PC-9 (cell line): ENCODE measurements at places on chromosomes 7 and 10. TPM values are rescaled to one million over a fixed set of nuclear protein-coding genes. Genes with fewer than 3 reads are reported as not detected.

DNA sequence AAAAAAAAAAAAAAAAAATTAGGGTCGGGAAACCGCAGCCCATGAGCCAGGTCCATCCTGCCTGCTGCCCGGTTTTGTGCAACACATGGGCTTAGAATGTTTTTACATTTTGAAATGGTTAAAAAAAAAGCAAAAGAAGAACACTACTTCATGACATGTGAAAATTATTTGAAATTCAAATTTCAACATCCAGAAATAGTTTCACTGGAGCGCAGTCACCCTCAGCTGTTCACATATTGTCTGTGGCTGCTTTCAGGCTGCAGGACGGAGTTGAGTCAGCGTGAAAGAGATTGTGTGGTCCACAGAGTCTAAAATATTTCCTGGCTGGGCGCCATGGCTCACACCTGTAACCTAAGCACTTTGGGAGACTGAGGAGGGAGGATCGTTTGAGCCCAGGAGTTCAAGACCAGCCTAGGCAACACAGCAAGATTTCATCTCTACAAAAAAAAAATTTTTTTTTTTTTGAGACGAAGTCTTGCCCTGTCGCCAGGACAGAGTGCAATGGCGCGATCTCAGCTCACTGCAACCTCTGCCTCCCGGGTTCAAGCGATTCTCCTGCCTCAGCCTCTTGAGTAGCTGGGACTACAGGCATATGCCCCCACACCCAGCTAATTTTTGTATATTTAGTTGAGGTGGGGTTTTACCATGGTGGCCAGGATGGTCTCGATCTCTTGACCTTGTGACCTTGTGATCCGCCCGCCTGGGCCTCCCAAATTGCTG is 63.9 kb upstream of the ECHDC3 start:
- no peak overlapping the region for H3K27ac ChIP-seq
- no peaks in the 10 kb centered on the region for H3K27me3 ChIP-seq
- no peaks in the 10 kb centered on the region for H3K36me3 ChIP-seq
- DNase-seq: no peak
- H3K4me1 ChIP-seq: no peaks in the 10 kb centered on the region

DNA sequence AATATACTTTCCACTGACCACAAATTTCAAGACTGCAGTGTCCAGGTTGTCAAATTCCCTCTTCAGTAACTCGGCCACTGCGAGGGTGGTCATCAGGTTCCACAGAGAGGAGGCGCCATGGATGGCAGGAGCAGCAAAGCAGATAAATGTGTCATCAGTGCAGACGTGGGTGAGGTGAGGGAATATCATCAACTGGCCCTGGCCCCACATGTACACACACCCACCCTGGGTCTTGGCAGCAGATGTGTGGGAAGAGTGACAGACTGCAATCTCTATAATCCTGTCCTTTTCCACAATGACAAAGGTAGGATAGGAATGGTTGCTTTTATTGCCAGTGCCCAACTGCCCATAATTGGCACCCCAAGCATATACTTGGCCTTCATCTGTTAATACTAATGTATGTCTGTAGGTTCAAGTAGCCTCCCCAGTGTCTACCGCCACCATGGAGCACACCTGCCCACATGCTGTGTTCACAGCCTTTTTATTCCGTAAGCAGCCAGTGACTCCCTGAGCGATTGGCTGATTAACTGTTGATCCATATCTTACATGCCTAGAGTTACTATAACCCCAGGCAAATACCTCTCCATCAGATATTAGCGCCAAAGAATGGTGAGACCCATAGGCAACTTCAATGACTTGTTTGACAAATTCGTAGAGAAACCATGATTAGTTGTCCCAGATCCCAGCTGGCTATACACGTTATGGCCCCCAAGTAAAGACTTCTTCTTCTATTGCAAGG is 16.3 kb upstream of the LIPM start:
- no peaks in the 10 kb centered on the region for H3K27me3 ChIP-seq
- no peak for DNase-seq
- H3K27ac ChIP-seq: no peak overlapping the region
- H3K36me3 ChIP-seq: no peaks in the 10 kb centered on the region
- no peaks in the 10 kb centered on the region for H3K4me1 ChIP-seq
- H3K4me3 ChIP-seq: no peak overlapping the region

DNA sequence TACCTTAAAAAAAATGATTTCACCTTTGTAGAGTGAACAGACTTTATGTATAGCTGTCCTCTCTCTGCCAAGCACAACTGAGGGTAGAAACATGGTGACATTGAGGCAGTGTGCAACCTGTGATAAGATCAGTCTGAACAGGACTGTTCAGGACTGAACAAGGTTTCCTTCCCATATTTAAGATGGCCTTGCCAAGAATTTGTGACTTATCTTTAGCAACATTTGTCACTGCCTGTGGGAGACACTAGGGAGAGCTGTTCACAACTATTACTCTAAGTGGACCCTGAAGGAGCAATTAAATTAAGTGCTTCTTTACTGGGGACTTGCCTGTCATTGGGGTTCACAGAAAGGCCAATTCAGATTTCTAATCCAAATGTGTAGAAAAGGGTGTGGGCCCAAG is 6.7 kb downstream of the OR13A1 start:
- no peak for DNase-seq
- no peaks in the 10 kb centered on the region for H3K4me1 ChIP-seq
- no peak overlapping the region for H3K27ac ChIP-seq

DNA sequence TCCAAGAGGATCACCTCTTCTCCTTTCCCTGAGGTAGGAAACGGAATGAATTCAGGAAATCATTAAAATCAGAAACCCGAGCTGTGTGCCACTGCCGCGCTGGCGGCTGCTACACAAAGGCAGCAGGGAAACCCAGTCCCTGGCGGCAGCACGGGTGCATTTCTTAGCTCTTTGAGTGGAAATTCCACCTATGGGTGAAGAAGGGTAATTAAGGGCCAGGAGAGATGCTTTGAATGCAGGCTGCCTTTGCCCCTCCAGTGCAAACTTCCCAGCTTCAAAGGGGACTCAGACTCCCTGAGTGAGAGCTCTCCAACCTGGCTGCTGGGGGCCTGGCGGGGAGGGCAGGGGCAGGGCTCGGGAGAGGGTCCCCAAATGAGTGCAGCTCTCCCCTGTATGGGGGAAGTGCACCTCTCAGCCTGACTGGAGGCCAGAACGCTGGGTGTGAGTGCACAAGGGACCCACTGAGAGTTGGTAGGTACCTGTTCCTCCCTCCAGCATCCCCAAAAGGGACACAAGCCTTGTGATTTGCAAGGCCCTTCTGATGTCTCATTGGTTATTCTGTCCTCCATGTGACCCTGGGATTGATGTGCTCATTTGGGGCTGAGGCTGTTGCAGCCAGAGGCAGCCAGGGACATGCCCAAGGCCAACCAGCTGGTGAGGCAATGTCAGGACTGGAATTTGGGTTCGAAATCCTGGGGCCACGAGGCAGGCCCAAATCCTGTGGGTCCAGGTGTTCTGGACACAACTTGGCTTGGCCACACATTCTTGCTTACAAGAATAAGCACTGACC is 16.3 kb upstream of the ZMIZ1 start:
- no peak overlapping the region for H3K4me3 ChIP-seq
- no peak overlapping the region for H3K27ac ChIP-seq
- H3K4me1 ChIP-seq: peaks cover 13% of the 10 kb centered on the region; the same call in 1 of the 2 replicates

Gene SPDYE5
- not detected in 2 replicates for total RNA-seq

Gene COL13A1
- 0.73 and 1.6 TPM in 2 replicates for total RNA-seq

Gene CYP2E1
- total RNA-seq: 1.6 and 3.0 TPM in 2 replicates

DNA sequence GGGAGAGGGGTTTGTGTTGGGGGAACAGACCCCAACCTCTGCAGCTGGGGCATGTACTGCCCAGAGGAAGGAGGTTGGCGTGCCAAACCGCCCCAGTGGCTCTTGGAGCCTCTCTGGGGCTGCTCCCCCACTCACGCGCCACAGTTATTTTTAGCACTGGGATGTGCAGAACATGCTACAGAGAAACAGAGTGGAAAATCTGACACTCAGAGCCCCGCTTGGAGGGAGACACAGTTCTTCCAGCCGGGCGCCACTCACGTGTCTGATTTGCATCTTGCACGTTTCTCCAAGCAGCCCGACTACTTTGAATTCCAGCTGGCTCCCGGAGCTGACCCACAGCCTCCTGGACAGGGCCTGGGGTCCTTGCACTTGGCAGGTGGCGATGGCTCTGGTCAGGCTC is 182.0 kb downstream of the RPS24 start:
- H3K27me3 ChIP-seq: peaks cover 41% of the 10 kb centered on the region; the same call in 1 of the 2 replicates
- no peak overlapping the region for H3K4me3 ChIP-seq
- DNase-seq: no peak
- H3K27ac ChIP-seq: no peak overlapping the region
- no peaks in the 10 kb centered on the region for H3K36me3 ChIP-seq

GRCh38 chr7:133664528-133664927 is 411.6 kb downstream of the EXOC4 start:
- no peak overlapping the region for H3K4me3 ChIP-seq
- H3K36me3 ChIP-seq: no peaks in the 10 kb centered on the region
- no peak for DNase-seq

Gene GPR141
- total RNA-seq: not detected in 2 replicates
